ENCODE measurements at places on chromosomes 13 and 19.

- DNase-seq: no peak
These were observed 38.8 kb downstream of the VSTM2B start for GRCh38 chr19:29564574-29565005.

DNA sequence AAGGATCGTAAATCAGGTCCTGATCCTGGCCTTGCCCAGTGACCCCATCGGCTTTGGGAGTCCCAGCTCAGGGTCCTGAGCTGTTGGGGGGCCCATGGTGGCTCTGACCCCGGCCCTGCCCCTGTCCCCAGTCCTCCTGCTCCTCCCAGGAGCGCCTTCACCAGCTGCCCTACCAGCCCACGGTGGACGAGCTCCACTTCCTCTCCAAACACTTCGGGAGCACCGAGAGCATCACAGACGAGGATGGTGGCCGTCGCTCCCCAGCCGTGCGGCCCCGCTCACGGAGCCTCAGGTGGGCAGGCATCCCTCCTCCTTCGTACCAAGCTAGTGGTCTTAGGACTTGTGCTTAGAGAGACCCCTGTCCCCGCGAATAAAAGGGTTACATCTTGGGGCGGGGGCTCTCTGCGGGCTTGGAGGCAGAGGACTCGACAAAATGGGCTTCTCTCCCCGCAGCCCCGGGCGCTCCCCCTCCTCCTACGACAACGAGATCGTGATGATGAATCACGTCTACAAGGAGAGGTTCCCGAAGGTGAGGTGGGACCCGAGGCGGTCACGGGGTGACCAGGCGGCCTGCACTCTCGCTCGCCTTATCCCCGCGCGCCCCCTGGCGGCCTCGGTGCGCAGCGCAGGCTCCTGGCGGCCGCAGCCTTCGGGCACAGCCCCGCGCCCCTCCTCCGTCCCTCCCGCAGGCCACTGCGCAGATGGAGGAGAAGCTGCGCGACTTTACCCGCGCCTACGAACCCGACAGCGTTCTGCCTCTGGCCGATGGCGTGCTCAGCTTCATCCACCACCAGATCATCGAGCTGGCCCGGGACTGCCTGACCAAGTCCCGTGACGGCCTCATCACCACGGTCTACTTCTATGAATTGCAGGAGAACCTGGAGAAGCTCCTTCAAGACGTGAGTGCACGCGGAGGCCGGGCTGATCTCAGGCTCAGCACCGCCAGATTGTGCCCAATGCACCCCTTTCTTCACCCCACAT is 9.1 kb downstream of the MAST1 start:
- peak; percentile 9 for DNase-seq

DNA sequence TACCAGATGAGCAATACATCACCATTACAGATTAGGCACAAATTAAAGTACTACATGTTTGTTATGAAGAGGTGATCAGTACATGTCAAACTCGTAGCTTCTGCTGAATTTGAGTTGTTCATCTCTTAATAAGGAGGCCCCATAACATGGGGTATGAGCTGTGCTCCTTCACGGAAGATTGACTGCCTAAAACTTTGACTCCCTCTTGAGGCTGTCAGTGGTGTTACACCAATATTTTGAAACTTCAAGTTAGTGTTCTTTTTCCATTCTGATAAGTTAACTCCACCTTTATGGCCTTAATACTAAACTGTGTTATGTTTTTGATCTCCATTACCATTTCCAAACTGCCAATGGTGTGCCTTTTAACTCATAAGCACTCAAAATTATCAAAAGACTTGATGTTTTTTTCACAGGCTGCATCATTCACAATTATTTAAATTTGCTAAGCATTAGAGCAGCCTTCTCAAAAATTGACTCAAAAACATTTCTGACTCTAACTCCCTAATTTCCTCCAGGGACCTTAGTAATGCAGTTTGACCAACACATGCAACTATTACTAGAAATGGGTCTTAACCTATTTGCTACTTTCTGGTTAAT is 1591.5 kb downstream of the PCDH9 start:
- no peak for DNase-seq

GRCh38 chr13:99217461-99218110 is 16.9 kb downstream of the UBAC2 start:
- DNase-seq: no peak

DNA sequence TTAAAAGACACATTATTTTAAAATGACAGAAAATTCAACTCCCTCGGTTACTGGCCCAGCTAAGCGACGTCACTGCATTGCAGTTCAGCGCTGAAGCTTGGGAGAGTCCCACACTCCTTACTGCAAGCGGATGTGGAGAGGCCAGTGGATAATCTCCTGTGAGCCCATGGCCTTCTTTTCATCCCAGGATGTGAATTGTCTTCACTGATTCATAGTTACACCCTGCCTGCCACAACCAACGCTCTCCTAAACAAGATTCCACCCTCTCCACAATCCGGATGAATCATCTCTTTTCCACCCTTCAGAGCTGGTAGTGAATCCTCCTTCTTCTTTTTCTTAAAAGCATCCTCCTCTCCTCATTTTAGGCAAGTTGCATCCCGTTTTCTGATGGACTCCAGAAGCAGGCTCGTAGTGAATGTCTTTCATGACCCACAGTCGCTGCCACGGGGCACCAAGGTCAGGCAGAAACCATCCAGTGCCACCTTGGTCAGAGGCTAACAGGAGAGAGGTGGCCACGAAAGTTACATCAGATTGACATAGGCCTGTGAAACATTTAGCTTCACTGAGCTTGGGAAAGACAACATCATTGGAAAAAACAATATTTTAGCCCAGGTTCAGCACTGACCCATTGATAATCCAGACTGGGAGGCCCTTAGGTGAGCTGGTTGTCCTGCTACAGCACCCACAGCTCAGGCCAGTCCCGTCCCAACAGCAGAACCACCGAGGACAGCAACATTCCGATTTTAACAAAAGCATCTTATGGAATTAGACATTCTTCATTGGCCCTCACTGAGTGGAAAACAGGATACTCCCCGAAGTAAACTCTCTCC is 2.0 kb downstream of the GJB2 start:
- no peak for DNase-seq

- DNase-seq: no peak
These were observed 248.7 kb downstream of the TDRD3 start for GRCh38 chr13:60645676-60646075.

GRCh38 chr13:110942248-110942981 is 27.5 kb upstream of the ANKRD10 start:
- no peak for DNase-seq

DNA sequence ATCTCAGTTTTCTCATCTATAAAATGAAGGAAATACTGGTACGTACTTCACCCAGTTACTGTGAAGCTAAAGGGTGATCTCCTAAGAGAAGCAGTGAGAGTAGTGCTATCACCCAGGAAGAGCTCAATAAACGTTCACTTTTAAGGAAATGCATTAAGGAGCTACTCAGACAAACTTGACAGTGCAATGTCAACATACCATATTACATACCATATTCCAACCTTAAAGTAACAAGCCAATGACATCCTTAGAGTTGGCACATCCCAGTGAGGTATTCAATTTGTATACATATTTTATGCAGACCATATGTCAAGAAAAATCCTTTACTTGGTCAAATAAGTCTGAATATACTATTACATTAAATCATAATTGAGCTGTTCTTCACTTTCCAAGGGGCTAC is 7.0 kb downstream of the TBC1D4 start:
- no peak for DNase-seq

DNA sequence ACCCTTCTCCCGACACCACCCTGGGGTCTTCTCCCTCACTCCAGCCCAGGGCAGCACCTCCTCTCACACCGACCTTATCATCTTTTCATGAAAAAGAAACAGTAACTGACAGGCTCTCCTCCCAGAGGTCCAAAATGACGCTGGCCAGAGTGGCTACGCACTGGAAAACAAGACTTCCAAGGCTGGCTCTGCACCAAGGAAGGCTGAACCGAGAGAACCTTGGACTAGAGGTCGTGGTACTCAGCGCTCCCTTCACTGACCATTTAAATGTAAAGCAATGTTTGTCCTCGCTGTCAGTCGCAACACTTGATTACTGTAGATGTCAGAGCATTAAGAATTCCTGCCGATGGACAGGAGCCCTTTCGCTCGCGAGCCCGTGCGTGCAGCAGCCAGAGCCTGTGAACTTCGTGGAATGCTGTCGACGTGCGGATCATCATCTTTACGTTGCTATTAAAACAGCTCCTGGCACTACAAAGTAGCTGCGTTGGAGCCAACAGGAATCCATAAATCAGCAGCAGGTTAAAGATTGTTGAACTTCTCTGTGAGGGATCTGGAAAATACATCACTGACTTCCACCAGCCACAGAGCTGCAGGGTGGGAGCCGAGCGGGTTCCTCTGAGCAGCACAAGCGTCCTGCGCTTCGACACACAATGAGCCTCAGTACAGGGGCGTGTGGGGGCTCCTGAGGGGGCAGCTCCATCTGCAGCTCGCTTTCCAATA is 125.5 kb upstream of the MCF2L start:
- no peak for DNase-seq

DNA sequence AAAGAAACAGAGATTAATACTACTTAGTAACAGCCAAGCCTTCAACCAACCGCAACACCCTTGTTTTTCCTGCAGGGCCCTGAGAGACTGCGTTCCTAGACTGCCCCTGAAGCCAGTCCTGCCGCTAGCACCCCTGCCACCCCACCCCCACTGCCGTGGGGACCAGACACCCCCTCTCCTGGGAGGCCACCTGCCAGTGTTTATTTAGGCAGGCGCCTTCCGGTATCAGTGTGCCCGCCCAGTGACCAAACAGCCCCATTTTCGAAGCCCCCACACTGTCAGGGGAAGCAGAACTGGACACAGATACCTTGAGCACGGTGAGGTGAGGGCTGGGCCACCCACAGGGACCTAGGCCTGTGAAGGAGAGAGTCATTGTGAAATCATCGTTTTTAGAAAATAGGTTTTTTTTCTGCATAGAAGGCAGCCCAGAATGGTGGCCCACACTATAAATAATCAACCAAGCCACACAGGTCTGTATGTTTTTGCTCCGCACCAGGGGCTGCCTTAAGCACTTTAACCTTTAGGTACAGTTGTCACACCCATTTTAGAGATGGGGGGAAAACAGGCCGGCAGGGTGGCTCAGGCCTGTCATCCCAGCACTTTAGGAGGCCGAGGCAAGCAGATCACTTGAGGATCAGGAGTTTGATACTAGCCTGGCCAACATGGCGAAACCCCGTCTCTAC is 3.5 kb upstream of the TLE5 start:
- DNase-seq: no peak

GRCh38 chr13:112131713-112132113 is 64.8 kb downstream of the SOX1 start:
- DNase-seq: no peak

DNA sequence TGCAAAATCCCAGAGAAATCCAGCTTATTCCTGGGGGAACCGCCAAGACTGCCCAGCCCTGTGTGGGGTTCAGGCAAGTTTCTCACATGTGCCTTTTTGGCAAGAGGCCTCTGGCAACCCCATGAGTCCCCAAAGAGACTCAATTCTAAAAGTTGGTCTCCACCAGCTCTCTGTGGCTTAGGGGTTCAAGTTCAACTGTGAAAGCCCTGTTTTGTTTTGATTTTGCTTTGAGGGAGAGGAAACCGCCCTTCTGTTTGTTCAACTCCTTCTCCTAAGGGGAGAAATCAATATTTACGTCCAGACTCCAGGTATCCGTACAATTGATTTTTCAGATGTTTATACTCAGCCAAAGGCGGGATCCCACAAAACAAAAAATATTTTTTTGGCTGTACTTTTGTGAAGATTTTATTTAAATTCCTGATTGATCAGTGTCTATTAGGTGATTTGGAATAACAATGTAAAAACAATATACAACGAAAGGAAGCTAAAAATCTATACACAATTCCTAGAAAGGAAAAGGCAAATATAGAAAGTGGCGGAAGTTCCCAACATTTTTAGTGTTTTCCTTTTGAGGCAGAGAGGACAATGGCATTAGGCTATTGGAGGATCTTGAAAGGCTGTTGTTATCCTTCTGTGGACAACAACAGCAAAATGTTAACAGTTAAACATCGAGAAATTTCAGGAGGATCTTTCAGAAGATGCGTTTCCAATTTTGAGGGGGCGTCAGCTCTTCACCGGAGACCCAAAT is 583 bp upstream of the LDLR start:
- no peak for DNase-seq

DNA sequence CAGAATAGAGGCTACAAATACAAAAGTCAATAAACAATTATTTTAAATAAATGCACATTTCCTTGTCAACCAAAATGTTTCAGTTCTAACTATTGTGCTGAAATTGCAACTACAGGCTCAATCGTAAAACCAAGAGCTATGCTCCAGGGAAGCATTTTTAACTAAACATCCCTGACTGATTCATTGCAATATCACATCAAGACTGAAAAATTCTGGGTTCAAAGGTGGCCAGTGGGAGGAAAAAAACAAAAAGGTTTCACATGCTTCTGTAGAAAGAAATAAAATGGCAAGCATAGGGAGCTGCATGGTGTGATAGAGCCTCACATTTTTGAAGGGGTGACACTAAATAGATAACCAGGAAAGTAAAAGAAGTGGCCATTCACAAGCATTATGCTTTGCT is 862.8 kb downstream of the PCDH9 start:
- DNase-seq: no peak

GRCh38 chr13:111493468-111493867 is 173.0 kb downstream of the TEX29 start:
- DNase-seq: no peak

- DNase-seq: no peak
These were observed 421.8 kb downstream of the SPRY2 start for GRCh38 chr13:79919091-79919490.

DNA sequence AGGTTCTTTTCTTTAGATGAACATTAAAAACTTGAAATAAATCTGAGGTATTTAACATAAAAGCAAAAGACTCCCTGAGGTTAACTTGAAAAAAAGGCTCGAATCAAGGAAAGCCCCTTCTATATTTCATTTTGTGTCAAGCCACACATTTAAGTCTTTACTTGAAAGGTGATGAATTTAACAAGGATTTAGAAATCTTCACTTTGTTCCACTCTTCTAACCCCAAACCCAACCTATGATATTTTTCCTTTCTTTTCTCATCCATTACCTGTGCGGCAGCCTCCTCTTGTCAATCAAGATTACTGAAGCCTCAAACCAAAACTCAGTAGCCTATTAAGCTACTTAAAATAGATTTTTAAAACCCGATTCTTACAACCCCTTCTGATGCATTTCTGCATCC is 33.8 kb downstream of the MIPEP start:
- no peak for DNase-seq
